HTR-8/SVneo (cell line): ENCODE measurements at places on chromosomes 6 and 20.
A peak's percentile ranks its signal among the peaks of the same experiment; 100 is the strongest.

DNA sequence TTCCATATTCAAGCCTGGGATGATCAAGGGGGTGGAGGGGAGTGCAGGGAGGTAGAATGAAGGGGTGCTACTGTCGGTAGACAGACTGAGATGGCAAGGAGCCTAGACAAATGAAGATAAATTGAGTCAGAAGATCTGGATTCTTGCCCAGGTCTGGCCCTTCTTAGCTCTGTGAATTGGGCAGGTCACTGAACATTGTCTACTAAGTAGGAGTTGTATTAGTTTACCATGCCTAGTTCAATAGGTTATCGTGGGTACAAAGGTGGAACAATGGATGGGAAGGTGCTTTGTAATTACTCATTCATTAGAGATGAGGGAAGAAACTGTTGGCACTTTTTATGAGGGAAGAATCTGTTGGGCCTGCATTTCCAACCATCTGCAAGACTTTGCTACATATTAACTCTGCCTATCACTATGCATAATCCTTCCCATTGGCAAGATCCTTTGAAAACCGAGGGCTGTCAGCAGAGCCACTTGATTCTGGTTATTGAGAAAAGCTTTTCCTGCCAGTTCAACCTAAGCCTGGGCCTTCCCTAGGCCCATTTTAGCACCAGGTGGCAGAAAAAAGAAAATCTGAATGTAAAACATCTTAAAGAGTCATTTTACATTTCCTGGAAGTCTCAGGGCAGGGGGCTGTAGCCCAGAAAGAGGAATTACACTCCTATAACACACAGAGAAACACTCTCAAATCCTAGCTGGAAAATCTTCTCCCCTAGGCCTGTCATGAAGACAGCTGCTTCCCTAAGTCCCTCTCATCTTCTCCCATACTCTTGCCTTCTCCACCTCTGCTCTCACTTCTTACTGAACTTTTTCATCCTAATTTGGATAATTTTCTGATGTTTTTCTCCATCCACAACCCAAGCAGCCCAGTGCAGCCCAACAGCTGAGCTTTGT, 103.5 kb downstream of the CD24 start:
- no peak for DNase-seq

DNA sequence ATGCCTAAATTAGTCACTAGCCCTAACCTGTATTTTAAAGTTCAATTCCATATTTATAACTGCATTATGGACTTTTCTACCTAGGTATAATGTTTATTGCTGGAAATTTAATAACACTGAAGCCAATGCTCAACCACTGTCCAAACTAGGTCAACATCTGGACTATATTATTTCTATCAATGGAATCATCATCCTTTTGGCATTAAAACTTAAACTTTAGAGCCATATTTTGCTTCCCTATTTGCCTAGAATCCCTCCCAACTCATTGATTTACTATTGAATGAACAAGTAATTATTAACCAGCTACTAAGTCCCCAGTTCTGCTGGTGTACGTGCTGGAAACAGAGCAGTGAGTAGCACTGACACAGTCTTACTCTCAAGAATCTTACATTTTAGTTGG, 291.7 kb upstream of the SPTLC3 start:
- no peak for DNase-seq

- no peak for DNase-seq
Measured at GRCh38 chr6:147820520-147820919, 312.0 kb downstream of the SAMD5 start.

DNA sequence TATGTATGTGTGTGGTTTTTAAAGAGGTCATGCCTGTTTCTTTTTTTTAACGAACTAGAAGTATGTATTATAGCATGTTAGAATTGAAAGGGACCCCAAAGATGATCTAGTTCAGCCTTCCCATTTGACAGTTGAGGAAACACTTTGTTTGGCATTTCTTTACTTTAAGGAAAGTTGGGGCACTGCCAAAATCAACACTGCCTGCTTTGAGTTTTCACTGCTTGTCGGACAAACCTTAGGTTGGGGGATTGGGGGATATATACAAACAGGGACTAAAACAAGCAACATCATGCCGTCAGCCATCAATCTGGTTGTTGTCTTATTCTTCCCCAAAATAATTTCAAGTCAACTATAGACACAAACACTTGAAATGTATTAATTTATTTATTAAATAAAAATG, 14.1 kb upstream of the CALHM6 start:
- DNase-seq, result no peak

DNA sequence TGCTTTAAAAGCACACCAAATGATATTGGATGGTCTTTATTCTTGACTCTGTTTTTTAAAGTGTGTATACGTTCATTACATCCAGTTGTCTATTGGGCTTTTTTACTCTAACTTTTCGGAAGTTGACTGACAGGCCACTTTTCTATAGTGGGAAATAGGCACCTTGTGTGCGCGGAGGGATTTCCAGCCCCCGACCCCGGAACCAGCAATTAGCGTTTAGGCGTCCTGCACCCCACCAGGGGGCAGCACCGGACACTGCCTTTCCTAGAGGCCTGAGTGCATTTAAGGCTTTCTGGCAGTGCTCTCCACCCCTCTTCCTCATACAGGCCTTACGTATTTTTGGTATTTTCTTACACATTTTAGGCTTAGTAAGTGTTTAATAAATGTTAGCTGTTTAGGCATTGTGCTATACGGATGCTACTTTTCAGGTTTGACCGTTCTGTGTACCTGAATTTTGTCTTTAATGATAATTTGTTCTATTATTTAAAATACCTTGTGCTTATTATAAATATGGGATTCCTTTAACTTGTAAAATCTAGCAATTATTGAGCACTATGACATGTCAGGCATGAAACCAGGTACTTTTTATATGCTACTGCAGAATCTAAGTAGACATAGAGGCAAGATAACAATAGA, 231.8 kb downstream of the BCKDHB start:
- peak; percentile 25 for DNase-seq
